ENCODE measurements at places on chromosomes 3 and 15.

GRCh38 chr15:74901612-74902063 is 5.0 kb downstream of the FAM219B start:
- no peaks in the 10 kb centered on the region for H3K27me3 ChIP-seq
- no peak overlapping the region for H3K4me3 ChIP-seq
- H3K36me3 ChIP-seq: peaks cover 61% of the 10 kb centered on the region
- H3K27ac ChIP-seq: peak overlapping the region; percentile 46
- H3K4me1 ChIP-seq: peaks cover 48% of the 10 kb centered on the region
- peak; percentile 76 for DNase-seq

DNA sequence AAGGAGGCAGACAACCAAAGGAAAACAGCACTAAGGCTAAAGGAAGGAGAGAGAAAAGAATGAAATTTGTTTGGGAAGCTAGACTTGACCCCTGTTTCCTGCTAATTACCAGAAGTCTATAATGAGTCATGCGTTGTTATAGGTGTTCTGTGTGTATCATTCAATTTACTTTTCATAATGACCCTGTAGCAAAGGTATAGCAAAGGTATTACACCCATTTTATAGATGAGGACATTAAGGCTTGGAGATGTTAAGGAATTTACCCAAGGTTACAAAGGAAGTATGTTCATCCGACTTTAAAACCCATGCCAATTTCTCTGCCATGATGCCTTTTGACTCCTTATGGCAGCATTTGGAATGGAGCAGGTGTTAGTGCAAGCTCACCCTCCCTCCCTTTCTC is 54.9 kb downstream of the RAP2B start:
- no peaks in the 10 kb centered on the region for H3K27me3 ChIP-seq

DNA sequence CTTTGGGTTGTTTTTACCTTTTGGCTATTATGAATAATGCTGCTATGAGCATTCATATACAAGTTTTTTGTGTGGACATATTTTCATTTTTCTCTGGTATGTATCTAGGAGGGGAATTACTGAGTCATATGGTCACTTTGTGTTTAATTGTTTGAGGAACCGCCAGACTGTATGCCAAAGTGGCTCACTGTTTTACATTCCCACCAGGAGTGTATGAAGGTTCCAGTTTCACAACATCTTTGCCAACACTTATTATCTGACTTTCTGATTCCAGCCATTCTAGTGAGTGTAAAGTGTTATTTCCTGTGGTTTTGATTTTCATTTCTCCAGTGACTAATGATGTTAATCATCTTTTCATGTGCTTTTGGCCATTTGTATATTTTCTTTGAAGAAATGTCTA is 51.8 kb downstream of the CMTM7 start:
- H3K4me1 ChIP-seq: peaks cover 41% of the 10 kb centered on the region
- H3K27me3 ChIP-seq: no peaks in the 10 kb centered on the region
- H3K27ac ChIP-seq: no peak overlapping the region
- peaks cover 61% of the 10 kb centered on the region for H3K36me3 ChIP-seq

GRCh38 chr15:73996939-73997338 is 2.4 kb downstream of the PML start:
- H3K36me3 ChIP-seq: peaks cover 56% of the 10 kb centered on the region
- H3K4me3 ChIP-seq: peak overlapping the region; percentile 89
- DNase-seq: peak; percentile 73
- peaks cover 68% of the 10 kb centered on the region for H3K4me1 ChIP-seq
- H3K27ac ChIP-seq: peak overlapping the region; percentile 88

GRCh38 chr15:57393061-57393460 is 16.8 kb downstream of the CGNL1 start:
- no peaks in the 10 kb centered on the region for H3K4me1 ChIP-seq
- no peaks in the 10 kb centered on the region for H3K36me3 ChIP-seq
- H3K4me3 ChIP-seq: no peak overlapping the region
- DNase-seq: no peak

DNA sequence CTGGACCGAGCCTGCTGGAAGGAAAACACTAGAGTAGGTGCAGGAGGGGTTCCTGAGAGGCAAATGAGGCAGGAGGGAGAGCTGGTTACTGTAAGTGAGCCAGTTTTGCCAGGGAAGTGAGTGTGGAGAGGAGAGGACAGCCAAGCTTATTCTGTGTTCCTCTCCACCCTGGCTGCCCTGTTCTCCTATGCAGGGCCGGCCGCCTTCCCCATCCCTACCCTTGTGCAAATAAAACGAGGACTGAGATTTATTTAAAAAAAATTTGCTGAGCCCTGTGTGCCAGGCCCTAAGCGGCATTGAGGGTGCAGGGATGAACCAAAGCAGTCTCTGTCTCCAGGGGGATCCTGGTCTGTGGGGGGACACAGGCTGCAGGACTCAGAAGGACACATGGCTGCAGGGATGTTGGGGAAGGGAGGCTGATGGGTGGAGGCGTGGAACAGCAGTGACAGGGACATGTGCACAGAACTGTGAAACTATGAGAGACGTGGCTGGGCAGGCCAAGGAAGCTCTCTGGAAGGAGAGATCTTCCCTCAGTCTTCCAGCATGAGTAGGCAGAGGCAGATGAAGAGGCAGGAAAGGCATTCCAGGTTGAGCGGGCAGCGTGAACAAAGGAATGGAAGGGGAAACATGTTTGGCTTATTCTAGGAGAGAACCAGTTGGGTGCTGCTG is 12.1 kb downstream of the CORO2B start:
- no peak overlapping the region for H3K27ac ChIP-seq
- no peak for DNase-seq
- peaks cover 8% of the 10 kb centered on the region for H3K4me1 ChIP-seq
- no peaks in the 10 kb centered on the region for H3K36me3 ChIP-seq
- no peak overlapping the region for H3K4me3 ChIP-seq

DNA sequence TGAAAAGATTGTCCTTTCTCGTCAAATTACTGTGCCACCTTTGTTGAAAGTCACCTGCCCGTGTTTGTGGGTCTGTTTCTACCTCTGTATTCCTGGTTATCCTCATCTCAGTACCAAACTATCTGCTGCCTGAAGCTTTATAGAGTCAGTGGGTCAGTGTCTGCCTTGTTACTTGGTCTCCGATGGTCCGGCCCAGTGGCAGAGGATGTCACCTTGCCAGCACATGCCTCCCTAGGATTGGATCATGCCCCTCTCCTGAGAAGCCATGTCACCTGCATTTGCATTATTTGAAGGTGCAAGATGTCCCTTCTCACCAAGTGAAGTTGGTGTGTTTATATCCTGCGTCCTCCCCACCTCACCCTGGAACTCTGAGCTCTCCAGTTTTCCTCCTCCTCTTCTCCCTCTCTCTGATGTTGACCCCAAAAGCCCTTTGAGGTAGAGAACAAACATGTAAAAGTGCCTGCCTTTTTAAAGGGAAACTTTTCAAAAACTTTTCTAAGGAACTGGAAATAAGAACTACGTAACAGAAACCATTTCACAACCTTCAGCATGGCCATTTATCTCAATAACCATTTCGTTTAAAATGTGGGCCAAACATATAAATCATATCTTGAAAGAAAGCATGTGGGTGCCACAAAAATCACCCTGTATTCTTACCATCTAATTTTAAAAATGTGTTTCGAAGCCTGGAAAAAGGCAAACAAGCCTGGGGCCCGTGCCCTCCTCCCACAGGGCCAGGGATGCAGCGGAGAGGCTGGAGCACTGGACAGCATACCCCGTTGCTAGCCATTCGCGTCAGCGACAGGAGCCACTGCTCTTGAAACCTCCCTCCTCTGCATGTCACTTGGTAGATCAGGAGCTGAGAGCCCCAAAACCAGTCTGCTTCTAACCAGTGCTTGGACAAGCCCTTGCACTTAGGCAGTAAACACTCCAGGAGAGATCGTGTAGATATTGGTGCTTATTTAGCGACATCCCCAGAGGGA is 102.1 kb downstream of the VGLL4 start:
- H3K4me3 ChIP-seq: no peak overlapping the region
- no peak for DNase-seq
- H3K36me3 ChIP-seq: no peaks in the 10 kb centered on the region
- H3K27ac ChIP-seq: no peak overlapping the region

- no peak for DNase-seq
- no peaks in the 10 kb centered on the region for H3K27me3 ChIP-seq
- peaks cover 55% of the 10 kb centered on the region for H3K36me3 ChIP-seq
- peaks cover 19% of the 10 kb centered on the region for H3K4me1 ChIP-seq
- H3K4me3 ChIP-seq: no peak overlapping the region
Measured at GRCh38 chr15:40302288-40302886, 5.3 kb downstream of the PLCB2 start.
